Cerebellum (tissue), 4 donors: ENCODE measurements at places on chromosomes 12 and 14. TPM values are rescaled to one million over a fixed set of nuclear protein-coding genes. Genes with fewer than 3 reads are reported as not detected.
A peak's percentile ranks its signal among the peaks of the same experiment; 100 is the strongest.

PLEKHG3 gene
- total RNA-seq, result 5.9 TPM

GRCh38 chr14:81246461-81247270 lies 25.9 kb upstream of the GTF2A1 start:
- DNase-seq, result no peak

GRCh38 chr12:1131811-1132224 lies 140.8 kb downstream of the ERC1 start:
- DNase-seq, result peak; percentile 19

- DNase-seq, result no peak
These were observed 627.0 kb upstream of the FBXO33 start for GRCh38 chr14:40058901-40059897.

DNA sequence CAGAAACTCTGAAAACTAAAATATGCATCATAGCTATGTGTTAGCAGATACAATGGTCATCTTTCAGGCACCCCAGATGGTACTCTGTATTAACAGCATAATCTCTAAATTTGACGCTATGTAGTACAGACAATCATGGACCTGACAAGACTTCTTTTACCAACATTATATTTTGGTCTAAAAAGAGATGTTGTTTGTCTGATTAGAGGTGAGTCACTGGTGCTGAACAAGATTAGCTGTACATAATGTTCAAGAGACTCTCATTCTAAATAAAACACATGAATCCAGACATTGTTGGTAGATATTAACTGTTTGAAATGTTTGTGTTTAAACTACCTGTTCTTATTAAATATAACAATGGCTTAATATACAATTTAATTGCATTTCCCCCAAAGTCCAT lies 146.4 kb upstream of the LMNTD1 start:
- no peak for DNase-seq

GRCh38 chr12:5969156-5969973 lies 24.3 kb upstream of the ANO2 start:
- DNase-seq, result no peak

DNA sequence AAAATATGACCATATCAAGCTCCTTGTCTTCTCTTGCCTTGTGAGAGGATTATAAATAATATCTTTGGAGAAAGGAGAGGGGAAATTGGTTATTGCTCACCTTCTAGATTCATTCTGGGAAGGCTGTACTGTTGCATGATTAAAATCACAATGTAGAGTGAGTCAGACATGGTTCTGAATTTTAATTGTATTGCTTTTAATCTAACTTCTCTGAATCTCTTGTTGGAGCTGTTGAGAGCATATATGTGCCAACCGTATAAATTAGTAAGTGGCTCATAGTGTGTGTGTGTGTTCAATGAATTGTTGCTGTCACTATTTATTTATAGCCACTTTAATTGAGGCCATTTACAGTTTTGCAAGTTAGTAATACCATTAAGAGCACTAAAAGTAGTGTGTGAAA lies 56.1 kb downstream of the KCNJ8 start:
- DNase-seq, result no peak

GRCh38 chr14:67668559-67668958 lies 5.9 kb downstream of the VTI1B start:
- DNase-seq, result no peak
